ENCODE measurements at places on chromosomes 4 and X.
A peak's percentile ranks its signal among the peaks of the same experiment; 100 is the strongest.

GRCh38 chrX:121356139-121356849 is 308.9 kb downstream of the GLUD2 start:
- no peak for DNase-seq

GRCh38 chrX:150269605-150270254 is 93.4 kb upstream of the MAMLD1 start:
- DNase-seq, result peak; percentile 76

DNA sequence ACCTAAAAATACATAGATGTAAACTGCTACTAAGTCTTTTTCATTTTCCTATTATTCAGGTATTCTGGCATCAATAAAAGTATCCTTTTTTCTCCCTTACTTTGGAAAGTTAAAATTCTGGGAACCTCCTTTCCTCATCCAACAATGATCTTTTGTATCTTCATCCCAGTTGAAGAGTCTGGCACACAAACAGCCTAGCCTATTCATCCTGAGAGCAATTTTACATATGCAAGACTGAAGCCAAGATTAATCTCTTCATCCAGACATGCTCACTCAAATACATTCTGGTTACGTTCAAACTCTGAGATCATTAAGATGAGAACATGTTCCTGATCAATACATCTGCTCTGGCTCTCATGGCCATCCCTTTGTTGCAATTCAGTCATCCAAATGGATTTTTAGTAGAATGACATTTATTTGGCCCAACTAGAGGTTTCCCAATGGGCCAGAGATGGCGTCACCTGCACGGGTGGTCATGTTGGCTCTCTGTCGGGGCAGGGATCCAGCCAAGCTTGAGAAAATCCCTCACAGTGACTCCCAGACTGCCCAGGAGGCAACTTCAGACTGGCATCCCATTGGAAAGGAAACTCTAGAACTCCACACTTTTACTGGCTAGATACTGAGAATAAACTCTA is 135.3 kb upstream of the VCX2 start:
- no peak for DNase-seq

DNA sequence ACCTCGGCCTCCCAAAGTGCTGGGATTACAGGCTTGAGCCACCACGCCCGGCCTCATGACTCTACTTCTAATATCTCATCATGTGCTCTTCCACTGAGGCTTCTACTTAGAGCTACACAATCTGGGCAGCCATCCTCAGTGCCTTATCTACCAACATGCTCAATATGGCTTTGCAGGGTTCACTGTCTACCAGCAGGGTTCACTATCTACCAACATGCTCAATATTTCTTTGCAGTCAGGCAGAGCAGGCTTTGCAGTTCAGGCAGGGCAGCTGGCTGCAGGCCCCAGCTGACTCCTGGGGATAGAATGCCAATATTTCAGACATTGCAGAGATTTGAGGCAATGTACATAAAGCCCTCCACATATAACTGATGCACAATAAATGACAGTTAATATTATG is 47.5 kb downstream of the PKD2 start:
- peak; percentile 69 for DNase-seq
